SHP77 treated with DMSO at 0.1 percent for 48 hours (cell line): ENCODE measurements at places on chromosomes 2 and 18.

- no peak for DNase-seq
Measured at GRCh38 chr2:147718831-147719230, 126.0 kb upstream of the ACVR2A start.

DNA sequence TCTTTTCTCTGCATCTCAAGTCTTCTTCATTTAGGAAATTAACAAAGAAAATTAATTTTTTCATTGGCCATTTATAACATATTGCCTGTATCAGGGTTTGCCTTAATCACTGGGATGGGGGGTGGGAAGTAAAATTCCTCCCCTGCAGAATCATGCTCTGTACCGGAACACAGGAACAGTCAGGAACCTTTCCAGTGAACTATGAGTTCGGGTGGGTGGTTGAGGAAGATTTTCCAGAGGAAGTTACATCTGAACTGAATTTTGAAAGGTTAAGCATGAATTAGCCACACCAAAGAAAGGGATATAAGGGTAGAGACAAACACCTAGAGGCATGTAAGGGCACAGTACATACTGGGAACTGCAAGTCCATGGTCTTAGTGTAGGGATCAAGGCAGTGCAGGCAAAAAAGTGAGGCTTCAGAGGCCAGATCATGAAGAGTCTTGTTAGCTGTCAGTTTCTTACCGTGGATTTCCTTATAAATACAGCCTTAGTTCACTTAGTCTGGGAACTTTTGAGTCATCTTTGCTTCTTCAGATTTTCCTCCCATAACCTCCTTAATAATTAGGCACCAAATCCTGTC is 55.6 kb downstream of the FAM117B start:
- no peak for DNase-seq

DNA sequence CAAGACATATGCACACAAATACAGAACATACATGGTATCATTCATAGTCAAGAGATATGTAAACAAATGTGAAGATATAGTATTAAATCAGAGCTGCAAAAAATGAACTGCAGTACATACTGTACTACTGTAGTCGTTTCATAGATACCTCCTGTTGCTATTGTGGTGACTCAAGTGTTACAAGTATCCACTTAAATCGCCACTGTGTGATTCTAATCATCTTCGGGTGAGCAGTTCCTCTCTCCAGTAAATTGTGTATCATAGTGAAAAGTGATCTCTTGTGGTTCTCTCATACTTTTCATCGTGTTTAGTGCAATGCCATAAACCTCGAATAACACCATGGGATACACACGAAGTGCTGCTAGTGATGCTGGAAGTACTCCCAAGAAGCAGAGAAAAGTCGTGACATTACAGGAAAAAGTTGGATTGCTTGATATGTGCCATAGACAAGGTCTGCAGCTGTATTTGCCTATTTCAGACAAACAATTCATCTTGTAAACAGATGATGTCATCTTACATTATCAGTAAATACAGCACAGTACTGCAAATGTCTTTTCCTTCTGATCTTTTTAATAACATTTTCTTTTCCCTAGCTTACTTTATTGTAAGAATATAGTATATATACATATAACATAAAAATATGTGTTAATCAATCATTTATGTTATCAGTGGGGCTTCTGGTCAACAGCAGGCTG is 222.2 kb downstream of the BCL11A start:
- peak; percentile 14 for DNase-seq

- no peak for DNase-seq
Measured at GRCh38 chr2:10688921-10689807, 611 bp downstream of the NOL10 start.

- no peak for DNase-seq
Measured at GRCh38 chr2:160365716-160366367, 127.8 kb downstream of the RBMS1 start.

- no peak for DNase-seq
Measured at GRCh38 chr18:59520562-59521355, 161.7 kb upstream of the LMAN1 start.

- no peak for DNase-seq
Measured at GRCh38 chr2:22126106-22126505, 1002.3 kb downstream of the TDRD15 start.

- no peak for DNase-seq
Measured at GRCh38 chr2:77566582-77566981, 44.4 kb upstream of the LRRTM4 start.

DNA sequence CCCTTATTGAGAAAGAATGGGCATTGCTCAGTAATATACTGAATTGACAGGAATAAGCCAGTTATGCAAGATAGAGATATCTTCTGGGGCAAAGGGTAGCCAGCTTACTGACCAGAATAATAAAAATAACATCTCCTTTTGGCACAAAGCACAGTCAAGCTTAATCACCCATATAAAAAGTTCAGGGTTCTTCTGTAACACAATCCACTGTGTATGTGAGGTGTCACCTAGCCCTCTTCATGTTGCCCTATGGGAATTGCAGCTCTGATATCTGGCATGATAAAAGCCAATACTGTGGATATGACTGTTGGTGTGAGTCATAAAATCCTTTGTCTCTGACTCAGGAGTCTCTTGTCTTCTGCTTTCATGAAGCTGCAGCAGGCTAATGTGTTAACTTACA is 90.8 kb downstream of the DSEL start:
- no peak for DNase-seq

GRCh38 chr2:100959225-100959880 is 42.7 kb upstream of the RPL31 start:
- DNase-seq, result no peak

- DNase-seq, result no peak
Measured at GRCh38 chr18:44598514-44598913, 82.2 kb upstream of the SETBP1 start.

DNA sequence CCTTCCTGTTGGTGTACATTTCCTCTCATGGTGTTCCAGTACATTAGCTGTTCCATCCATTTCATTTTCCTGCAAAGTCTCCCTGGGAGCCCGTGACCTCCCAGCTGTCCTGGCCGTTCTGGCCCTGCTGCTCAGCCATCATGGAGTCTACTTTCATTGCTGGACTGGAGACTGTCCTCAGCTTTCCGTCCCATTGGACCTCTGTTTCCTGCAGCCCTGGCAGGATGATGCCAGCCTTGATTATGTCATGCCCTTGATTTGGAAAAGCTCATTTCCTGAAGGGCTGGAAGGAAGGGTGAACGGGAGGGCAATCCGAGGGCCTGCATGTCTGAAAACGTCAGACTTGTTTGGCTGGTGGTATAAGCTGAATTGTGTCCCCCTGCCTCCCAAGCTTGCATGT is 205.5 kb upstream of the HS6ST1 start:
- DNase-seq, result no peak

- DNase-seq, result peak; percentile 47
Measured at GRCh38 chr18:32333781-32334180, 136.9 kb downstream of the GAREM1 start.

GRCh38 chr2:75108937-75109482 is 90.3 kb downstream of the TACR1 start:
- DNase-seq, result peak; percentile 58

DNA sequence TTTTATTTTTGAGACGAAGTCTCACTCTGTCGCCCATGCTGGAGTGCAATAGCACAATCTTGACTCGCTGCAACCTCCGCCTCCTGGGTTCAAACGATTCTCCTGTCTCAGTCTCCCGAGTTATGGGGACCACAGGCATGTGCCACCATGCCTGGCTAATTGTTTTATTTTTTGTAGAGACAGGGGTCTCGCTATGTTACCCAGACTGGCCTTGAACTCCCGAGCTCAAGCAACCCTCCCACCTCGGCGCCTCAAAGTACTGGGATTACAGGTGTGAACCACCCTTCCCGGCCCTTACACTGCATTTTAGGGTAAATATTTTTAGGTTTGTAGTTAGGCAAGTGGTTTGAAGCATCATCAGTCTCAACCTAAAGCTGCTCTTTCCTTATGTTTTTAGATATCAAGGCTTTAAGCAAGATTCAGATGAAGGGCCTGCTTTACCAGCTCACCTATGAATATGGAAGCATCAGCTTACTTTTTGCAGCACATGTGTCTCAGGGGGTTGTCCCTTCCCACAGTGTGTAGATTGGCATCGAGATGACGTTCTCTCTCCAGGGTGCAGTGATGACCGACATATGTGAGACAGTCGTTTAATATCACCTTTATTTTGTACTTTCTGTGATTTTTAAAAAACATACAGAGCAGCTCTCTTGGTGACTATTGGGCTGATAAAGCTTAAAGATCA is 47.2 kb downstream of the ATIC start:
- DNase-seq, result no peak

DNA sequence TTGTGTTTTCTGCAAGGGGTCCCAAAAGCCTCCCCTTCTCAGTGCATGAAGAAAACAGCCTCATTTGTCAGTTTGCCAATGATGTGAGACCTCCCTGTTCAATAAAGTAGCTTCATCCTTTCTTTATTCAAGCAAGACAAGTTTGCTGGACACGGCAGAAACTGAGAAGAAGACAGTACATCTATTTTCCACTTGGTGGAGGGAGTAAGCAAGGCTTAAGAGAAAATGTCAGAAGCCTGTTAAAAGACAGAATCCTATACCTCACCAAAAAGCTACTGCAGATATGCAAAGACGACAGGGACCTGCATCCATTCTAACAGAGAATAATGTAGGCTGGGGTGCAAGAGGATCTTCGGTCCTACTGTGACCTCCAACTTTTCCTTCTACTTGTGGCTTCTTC is 506.8 kb upstream of the VRK2 start:
- no peak for DNase-seq

DNA sequence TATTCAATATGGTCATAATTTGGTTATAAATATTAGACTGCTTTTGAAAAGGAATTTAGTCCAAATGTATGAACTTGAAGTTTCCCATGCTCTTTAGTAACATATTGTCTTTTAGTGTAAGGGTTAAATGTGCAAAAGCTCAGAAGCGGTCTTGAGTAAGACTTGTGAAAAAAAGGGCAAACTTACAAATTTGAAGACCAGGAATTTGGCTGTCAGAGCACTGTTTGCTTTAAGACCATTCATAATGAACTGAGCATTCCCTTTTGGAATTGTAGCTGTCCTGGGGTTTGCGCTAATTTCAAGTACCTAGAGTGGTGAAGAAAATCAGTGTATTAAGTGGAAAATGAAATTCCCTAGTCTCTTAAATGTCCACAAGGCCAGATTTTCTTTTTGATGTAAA is 6.9 kb upstream of the ZEB2 start:
- DNase-seq, result no peak

DNA sequence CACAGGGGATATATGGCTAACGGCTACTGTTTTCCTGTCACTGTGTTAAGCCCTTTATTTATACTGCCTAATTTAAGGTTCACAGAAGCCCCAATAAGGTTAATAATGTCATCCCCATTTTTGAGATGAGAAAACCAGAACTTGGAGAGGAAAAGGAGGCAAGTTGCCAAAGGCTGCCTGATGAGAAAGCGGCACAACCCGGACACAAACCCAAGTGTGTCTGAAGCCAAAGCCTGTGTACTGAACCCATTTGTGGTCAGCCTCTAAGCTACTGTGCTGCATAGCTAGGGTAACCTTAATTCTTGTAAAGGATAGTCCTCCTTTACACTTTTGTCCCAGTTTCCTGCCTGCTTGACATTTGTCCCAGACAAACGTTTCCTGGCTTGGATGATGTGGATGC is 954.7 kb upstream of the FANCL start:
- DNase-seq, result no peak

DNA sequence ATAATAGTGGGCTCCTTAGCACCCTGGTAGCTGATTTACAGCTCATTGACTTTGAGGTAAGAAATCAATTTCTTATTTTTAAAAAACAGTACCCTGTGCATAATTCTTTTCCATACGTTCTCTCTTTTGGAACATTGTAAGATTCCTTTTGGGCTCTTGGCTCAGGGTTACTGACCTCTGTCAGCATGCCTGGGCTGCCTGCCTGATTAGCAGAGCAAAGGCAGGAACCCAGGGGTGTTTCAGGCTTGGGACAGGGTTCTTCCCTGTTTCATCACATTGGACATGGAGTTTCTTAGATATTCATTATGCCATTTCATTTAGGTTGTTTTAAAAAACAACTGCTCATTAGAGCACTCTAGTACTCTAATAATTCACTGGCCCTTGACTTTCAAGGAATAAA is 73.8 kb upstream of the ITM2C start:
- DNase-seq, result no peak

- DNase-seq, result no peak
Measured at GRCh38 chr18:13480571-13481255, 245.6 kb downstream of the FAM210A start.

- DNase-seq, result no peak
Measured at GRCh38 chr2:199855812-199856211, 4.8 kb upstream of the FTCDNL1 start.

GRCh38 chr2:45814951-45815621 is 163.6 kb downstream of the PRKCE start:
- DNase-seq, result no peak

GRCh38 chr18:9025091-9025838 is 77.2 kb upstream of the NDUFV2 start:
- DNase-seq, result no peak

GRCh38 chr18:50642439-50642838 is 82.6 kb downstream of the MAPK4 start:
- DNase-seq, result no peak

- DNase-seq, result no peak
Measured at GRCh38 chr2:74099271-74099670, 48.4 kb downstream of the BOLA3 start.

DNA sequence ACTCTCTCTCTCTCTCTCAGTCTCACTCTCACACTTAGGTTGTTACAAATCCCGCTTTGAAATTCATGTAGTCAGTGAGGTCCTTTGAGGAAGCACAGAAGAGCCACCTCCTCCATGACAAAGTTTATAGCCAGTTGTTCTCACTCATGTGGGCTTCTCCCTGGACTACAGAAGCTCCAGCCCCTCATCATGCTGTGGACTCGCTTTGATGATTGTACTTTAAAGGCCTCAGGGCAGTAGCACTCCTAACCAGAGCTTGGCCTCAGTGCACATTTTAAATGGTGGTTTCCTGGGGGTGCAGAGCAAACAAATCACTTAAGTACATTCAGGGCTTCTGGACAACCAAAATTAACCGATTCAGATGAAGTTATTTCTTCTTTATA is 115.7 kb downstream of the MTCL1 start:
- DNase-seq, result no peak

- DNase-seq, result no peak
Measured at GRCh38 chr2:59532808-59533207, 1020.6 kb downstream of the BCL11A start.

GRCh38 chr18:39730606-39731005 is 2165.0 kb upstream of the CELF4 start:
- DNase-seq, result no peak

- no peak for DNase-seq
Measured at GRCh38 chr2:201220102-201220570, 37.2 kb downstream of the CASP10 start.

- DNase-seq, result no peak
Measured at GRCh38 chr2:203774760-203775159, 68.3 kb downstream of the CD28 start.

GRCh38 chr2:62112179-62112578 is 83.7 kb upstream of the B3GNT2 start:
- no peak for DNase-seq
